ENCODE measurements at places on chromosomes 7 and 10.

- DNase-seq: no peak
Measured at GRCh38 chr7:151821226-151821625, 55.7 kb downstream of the PRKAG2 start.

DNA sequence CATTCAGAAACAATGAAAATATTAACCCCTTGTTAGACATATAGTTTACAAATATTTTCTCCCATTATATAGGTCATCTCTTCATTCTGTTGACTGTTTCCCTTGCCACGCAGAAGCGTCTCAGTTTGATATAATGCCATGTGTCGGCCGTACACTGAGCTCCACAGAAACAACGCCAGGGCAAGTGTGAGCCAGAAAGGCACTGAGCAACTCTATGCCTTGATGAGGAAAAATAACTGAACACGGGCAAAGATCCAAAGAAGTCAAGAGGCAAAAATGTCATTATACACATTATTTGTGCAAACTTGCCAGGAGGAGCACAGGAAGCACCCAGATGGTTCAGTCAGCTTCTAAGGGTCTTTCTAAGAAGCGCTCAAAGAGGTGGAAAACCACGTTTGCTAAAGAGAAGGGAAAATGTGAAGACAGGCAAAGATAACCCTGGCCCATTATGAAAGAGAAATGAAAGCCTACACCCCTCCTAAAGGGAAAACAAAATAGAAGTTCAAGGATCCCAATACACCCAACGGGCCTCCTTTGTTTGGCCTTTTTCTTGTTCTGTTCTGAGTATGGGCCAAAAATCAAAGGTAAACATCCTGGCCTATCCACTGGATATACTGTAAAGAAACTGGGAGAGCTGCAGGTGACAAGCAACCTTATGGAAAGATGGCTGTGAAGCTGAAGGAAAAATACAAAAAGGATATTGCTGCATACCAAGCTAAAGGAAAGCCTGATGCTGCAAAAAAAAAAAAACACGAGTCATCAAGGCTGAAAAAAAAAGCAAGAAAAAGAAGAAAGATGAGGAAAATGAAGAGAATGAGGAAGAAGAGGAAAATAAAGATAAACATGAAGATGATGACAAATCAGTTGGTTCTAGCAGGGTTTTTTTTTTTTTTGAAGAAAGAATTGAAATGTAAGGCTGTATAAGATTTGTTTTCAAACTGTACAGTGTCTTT lies 15.5 kb downstream of the ARHGAP12 start:
- no peak for DNase-seq

DNA sequence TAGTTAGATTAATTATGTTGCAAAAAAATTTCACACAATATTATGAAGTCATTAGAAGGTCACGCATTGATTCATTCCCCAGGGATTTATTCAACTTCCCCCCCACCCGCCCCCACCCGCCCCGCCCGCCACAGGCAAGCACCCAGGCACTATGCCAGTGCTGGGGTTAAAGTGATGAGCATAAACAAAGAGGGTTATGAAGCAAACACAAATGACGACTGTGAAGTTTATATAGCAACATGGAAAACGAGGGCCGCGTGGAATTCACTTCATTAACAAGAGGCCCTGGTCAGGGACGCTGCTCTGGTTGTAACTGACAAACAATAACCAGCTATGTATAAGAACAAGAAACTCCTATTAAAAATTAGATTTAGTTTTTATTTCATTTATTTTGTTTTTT lies 656.5 kb upstream of the COBL start:
- no peak for DNase-seq

- no peak for DNase-seq
Measured at GRCh38 chr10:88456730-88457129, 126.4 kb downstream of the RNLS start.

DNA sequence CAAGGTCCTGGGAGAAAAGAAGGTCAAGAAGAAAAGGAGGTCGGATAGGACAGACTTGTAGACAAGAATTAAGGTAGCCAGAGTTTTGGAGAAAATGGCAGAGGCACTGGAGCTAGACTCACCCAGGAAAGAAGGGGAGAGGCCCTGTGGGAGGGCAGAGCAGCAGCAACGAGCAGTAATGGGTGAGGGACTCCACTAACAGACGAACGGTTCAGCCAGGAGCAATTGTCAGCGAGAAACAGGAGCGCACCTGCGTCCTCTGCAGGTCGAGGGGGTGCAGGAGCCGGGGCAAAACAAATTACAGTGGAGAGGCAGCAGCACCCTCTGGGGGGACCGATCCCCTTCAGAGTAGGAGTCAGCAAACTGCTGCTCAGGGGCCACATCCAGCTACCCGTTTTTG lies 18.5 kb upstream of the IGFBP3 start:
- no peak for DNase-seq

DNA sequence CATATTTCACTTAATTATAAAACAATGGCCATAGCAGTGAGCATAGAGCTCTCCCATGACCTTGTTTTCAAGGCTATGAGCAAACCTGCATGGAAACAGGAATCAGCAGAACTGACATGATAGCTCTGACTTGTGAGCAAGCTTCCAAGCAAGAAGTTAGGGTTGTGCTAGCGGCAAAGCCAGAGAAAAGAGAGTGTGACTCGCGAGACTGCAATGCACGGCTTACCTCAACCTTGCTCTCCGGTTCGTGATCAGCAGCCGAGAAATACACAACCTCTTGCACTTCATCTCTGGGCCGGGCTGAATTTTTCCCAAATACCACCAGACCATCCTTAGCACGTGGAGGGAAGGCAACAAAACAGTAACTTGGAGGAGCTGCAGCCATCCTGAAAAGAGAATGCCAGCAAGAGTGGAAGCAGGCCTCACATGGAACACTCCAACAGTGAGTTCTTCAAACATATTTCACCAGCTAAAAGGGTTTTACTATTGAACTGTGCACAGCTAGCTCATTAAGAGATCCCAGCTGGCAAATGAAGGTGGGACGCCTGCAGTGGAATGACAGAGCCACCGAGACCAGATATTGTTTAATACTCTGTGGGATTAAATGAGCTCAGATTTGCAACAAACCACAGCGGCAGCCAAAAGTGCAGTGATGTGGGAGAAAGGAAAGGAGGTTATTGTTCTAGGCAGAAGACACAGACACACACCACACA lies 20.8 kb downstream of the SCRN1 start:
- no peak for DNase-seq

DNA sequence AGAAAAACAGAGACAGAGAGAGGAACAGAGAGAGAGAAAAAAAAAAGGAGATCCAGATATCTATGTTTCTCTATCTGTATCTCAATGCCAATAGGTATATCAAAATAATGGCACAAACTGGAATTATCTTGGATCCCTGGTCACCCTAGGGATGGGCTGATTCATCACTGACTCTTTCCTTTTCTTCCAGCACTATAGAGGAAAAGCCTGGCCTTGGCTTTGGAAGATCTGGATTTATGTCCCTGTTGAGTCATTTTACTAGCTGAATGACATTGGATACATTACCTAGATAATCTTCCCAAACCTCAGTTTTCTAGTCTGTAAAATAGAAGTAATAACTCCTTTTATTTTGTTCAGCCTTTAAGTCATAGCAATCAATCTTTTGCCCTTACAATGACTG lies 152.8 kb upstream of the GDF10 start:
- no peak for DNase-seq

DNA sequence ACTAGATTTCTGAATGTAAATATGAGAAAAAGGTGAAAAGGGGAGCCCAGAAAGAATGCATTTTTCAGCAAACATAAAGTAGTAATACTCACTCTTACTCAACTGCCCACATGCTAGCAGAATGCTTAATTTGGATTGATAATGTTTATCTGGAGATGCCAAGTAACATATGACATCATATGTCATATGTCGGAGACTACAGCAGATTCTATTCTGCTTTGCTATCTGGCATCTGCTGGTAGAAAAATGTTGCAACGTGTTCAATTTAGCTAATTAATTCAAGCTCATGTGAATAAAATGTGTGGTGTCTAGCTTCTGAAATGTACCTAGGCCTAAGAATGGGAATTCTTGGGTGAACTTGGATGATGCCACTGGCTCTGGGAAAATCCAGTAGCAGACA lies 4.5 kb downstream of the BBIP1 start:
- no peak for DNase-seq

- no peak for DNase-seq
Measured at GRCh38 chr7:100464791-100465190, 731 bp upstream of the SPACDR start.

All from right renal pelvis (tissue), 4 donors.